ENCODE measurements at places on chromosomes 7 and 10.
A peak's percentile ranks its signal among the peaks of the same experiment; 100 is the strongest.

DNA sequence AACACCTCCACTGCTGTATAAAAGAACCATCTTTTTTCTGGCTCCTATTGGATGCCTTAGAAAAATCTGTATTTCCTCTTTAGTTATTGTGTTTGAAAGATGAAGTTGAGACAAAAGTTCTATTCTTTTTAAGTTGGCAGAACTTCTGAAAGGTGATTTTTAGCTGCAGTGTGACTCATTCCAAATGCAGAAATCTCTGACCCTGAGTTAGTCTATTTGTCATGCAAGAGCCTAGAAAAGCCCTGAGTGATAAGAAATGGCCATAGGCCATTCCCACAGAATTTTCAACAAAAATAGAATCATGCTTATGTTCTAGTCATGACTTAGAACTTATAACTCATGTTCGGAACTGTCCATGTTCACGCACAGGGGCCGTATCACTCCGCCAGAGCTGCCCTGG, 89.1 kb downstream of the EGFR start:
- DNase-seq: no peak

DNA sequence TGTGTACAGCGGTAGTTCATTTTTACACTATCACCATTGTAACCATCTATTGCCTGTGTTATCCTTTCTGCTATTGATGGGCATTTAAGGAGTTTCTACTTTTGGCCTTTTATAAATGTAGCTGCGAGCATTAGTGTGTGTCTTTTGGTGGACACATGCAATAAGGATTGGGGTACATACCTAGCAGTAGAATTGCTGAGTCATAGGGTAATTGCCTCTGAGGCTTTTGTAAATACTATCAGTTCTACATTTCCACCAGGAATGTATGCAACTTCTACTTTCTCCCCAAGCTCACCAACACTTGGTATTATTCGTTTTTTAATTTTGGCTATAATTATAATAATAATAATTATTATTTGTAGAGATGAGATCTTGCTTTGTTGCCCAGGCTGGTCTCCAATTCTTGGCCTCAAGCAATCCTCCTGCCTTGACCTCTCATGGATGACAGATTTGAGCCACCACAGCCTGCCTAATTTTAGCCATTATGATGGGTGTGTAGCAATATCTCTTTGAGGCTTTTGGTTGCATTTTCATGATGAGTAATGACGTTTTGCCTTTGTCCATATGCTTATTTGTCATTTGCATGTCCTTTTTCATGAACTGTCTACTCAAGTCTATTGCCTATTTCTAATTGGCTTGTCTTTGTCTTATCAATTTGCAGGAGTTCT, 277.0 kb downstream of the ACTR3B start:
- no peak for DNase-seq

DNA sequence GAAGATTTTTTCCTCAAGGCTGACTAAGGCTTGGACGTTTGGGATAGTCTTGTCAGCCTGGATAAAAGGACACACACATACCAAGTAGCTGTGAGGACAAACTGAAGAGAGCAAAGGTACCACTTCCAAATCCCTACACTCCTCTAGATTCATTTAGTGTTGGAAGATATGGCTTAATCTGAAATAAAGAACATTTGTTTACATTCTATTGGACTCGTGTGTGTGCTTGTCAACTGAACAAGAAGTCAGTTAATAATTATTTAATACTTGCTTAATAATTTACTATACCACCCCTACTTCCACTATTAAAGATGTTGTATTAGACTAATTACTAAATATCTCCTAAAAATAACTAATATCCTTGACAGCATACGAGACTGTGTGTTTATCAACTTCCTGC, 23.3 kb upstream of the DYNC1I1 start:
- no peak for DNase-seq

DNA sequence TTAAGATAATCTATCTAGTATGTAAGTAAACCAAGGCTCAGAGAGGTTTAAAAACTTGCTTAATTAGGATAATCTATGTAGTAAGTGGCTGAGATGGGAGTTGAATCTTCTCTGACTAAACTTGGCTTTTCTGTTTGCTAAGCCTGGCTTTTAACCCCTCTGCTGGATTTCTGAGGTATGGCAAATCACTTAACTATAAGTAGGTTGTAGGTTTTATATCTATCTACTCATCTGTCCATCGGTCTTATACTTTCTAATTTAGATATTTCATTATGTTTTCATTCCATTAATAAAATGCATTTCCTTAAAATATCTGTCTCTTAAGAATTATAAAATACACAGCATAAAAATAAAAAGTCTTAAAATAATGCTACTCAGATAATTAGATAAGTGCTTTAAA, 59.4 kb downstream of the ST7 start:
- peak; percentile 48 for DNase-seq

DNA sequence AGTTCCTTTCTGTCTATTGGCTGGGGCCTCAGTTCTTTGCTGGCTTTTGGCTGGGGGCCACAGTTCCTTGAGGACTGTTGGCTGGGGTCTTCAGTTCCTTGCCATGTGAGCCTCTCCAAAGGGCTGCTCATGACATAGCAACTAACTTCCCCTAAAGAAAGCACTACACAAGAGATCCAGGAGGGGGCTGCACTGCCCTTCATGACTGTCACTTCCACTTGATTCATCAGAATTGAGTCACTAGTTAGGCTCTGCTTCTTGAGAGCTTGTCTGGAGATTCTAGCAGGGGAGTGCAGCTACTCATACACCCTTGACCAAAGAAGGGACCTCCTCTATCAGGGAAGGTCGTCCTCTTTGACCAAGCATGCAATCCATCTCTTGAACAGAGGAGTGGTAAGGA, 38.0 kb upstream of the MKX start:
- peak; percentile 61 for DNase-seq

GRCh38 chr10:129832573-129833467, 131.3 kb downstream of the EBF3 start:
- no peak for DNase-seq

GRCh38 chr10:132536877-132537683, 507 bp upstream of the INPP5A start:
- DNase-seq: peak; percentile 99

GRCh38 chr7:129266181-129266580, 41.4 kb downstream of the AHCYL2 start:
- no peak for DNase-seq

DNA sequence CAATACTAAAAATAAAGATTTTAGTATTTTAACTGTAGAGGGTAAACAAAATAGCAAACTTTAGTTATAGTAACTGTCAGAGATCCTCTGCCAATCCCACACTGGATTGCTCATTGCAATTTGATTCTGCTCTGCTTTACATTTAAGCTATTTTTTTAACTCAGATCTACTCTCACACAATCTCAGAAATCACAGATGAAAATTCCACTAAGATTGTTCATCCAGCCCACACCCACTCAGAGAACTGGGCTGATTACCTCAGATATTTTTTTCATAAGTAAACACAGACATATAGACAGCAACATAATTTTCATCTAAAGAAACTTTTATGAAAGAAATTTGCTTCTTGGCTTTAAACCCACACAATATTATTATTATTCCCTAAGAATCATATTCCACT, 7.0 kb downstream of the OSBPL3 start:
- no peak for DNase-seq

DNA sequence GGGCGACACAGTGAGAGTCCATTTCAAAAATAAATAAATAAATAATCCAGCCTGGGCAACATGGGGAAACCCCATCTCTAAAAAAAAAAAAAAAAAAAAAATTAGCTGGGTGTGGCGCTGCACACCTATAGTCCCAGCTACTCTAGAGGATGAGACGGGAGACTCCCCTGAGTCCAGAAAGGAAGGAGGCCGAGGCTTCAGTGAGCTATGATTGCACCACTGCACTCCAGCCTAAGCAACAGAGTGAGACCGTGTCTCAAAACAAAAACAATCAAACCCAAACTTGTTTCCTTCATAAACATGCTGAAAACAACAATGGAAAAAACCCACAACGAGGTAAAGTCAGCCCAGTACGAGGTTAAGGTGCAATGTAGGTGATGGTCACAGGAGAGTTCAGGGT, 1.2 kb downstream of the COX19 start:
- DNase-seq: no peak

DNA sequence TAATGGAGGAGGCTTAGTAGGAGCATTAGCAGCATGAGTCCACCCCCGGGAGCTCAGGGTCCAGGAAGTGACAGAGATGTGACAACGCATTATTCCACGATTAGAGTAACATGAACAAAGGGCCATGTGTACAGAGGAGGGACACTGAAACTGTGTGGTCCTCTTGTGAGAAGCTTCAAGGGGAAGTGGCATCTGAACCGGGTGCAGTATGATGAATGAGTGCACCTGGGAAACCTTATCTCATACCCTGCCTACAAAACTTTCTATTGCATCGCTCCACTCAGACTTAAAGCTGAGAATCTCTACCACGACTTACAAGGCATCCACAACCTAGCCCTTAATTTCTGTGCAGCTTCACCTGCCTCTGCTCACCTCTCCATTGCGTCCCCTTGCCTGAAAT, 115.3 kb upstream of the AMPH start:
- DNase-seq: no peak

DNA sequence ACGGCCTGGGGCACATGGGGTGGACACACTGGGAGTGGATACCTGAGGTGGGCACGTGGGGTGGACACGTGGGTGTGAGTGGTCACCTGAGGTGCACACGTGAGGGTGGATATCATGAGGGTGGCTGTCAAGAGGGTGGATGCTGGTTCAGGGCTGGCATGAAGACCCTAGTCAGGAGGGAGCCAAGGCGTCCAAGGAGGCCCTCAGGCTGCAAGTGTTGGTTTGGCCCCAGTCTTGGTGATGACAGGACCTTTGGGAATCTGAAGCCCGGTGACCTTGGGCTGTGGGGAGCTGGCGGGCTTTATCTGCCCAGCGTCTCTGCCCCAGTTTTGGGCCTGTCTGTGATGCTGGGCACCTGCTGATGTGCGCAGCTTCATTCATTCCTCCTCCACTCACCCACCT, 24.9 kb upstream of the PFKFB3 start:
- no peak for DNase-seq

GRCh38 chr7:113408999-113409398, 290.6 kb upstream of the SMIM30 start:
- no peak for DNase-seq

- DNase-seq: peak; percentile 25
These were observed 352.8 kb upstream of the PFKP start for GRCh38 chr10:2714597-2714996.

- peak; percentile 6 for DNase-seq
These were observed 27.0 kb upstream of the LRRD1 start for GRCh38 chr7:92205987-92206386.

GRCh38 chr7:91212582-91212981, 51.7 kb upstream of the FZD1 start:
- peak; percentile 19 for DNase-seq

DNA sequence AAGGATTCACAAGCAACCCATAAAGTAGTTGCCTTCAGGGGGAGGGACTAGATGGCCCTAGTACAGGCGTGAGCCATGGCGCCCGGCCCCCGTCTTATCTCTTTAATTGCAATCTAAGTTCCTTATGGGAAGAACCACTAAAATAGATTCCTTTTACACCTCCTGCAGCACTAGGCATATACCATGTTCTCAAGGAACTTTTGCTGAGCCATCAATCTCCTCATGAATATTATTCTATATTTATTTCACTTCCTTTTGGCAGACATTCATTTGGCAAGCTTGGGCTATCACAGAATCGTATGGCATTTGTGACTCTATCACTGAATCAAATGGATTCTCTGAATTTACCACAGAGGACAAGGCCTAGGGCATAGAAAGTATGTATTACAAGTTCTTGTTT, 14.8 kb upstream of the DNAJC12 start:
- no peak for DNase-seq

DNA sequence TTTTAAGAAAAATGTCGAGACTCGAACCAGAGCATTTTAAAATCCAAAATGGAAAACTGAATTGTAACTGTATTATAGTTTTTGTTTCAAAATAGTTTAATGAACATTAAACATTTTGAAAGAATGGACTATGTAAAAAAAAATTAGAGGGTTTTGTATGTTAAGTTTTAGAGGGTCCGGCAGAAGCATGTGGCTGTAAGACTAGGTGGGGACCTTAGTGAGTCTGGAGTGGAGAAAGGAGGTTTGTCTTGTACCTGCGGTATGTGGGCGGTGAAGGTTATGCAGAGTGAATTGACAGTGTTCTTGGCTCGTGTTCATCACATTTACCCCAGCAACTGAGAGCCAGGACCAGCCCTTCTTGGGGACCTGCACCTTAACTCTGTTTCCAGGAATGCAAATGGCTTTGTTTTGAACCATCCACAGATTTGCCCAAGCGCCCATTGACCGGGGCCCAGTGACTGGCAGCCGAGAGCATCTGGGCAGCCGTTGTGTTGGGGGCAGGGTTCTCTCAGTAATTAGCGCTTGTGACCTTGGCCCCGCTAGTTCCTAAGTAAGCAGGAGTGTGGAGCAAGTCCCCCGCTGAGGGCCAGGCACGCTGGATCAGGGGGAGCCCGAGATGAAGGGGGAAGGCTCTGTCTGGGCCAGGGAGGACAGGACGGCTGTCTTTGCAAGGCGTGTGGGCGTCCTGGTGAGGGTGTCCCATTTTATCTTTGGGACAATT, 1.4 kb upstream of the KLF6 start:
- peak; percentile 57 for DNase-seq

GRCh38 chr7:22579961-22580360, 80.0 kb upstream of the STEAP1B start:
- DNase-seq: no peak

DNA sequence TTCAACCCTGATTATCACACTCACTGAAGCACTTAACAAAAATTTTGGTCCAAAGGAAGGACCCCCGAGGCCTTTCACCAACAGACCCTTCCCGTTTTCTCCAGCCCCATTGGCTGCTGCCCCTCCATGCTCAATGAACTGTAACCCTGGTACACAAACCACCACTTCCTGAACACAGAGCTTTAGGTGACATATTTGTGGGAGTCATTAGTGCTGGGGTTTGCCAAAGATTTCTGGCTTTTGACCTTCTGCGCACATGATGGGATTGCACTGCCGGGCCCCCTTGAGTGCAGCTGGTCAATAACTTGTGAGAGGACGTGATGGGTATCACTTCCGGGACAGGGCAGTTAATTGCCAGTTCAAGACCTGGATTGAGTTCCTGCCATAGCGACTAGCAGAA, 9.0 kb upstream of the CAMK1D start:
- no peak for DNase-seq

- no peak for DNase-seq
These were observed 393.1 kb upstream of the STEAP1 start for GRCh38 chr7:89761173-89761572.

- no peak for DNase-seq
These were observed 643.3 kb upstream of the SORCS1 start for GRCh38 chr10:107807836-107808235.

- no peak for DNase-seq
These were observed 267.9 kb downstream of the SUGCT start for GRCh38 chr7:40402661-40403060.

GRCh38 chr7:38524786-38525185, 106.4 kb downstream of the AMPH start:
- DNase-seq: no peak

GRCh38 chr7:69067397-69067796, 530.9 kb upstream of the AUTS2 start:
- peak; percentile 49 for DNase-seq

Data from iPS-NIHi11 (cell line).